Karpas-422 (cell line): ENCODE measurements at places on chromosomes 5 and 9.

DNA sequence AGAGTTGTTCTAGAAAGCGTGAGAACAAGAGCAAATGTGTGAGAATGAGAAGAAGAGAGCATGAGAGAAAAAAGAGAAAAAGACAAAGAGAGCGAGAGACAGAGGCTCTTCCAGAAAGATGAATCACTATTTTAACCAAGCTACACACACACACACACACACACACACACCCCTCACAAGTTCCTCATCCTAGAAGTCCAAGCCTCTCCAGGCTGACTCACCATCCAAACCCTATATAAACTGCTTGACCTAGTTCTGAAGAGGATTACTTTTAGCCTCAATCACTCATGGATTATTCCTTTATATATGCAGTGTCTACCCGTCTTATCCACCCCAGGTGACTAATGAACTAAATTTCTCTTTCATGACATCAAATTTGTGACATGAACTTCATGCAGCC, 37.6 kb downstream of the C9orf57 start:
- DNase-seq = no peak

DNA sequence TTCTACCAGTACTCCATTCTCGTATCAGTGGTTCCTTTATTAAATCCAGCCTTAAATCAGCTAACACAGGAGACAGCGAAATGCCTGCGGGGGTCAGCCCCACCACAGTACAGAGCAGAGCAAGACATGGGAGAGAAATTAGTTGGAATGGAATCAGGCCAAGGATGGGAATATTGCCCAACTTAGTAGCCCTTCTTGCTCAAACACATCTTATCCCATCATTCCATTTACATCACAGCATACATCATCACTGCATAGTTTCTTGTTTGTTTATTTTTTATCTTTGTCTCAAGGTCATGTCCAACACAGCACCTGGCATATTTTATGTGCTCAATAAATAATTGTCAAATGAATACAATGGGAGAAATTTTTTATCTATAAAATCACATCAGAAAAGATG, 34.3 kb upstream of the DAB2 start:
- no peak for DNase-seq

DNA sequence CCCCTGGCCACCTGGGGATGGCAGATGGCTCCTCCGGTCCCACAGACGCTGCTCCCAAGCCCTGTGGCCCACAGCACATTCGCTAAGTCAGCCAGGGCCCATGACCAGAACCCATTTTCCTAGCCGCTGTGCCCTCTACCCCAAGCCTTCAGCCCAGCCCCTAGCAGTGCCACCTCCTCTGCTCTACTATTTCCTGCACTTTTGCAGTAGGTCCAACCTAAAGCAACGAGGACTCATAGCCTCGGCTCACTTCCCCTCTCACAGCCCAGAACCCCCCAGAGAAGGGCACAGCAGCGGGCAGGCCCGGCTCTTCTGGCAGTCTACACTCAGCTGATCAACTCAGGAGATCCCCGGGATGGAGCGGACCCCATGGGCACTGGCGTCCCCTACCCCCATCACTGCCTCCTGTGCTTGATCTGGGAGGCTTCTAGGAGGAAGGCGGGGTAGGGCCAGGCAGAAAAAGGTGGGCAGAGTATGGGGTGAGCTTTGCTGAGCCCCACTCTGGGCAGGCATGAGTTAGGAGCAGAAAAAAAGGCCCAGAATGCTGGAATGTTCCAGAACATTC, 111.2 kb downstream of the ZNF354C start:
- no peak for DNase-seq

DNA sequence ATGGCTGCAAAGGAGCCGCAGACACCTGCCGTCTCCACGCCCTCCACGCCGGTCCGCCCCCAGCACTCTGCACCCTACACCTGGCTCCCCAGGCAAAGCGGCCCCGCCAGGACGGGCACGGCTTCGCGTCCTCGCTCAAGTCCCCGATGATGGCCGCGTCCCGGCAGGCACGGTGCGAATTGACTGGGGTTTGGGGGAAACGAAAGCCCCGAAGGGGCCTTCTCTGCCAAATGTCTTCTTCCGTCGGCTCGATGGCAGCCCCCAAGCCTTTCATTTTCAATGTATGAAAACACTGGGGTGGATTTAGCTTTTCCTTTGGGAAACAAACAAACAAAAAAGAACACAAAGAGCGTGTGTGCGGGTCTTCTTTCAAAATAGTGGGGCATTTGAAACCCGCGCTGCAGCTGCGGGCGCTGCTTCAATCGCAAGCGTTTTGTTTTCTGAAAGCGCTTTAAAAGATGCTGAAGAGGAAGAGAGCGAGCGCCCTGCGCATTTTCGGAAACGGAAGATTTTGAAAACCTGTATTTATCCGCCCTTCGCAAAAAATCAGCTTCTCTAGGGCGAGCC, 160.0 kb downstream of the RMI1 start:
- no peak for DNase-seq
